NCI-H2227 treated with DMSO at 0.1 percent for 48 hours (cell line): ENCODE measurements at places on chromosomes 5 and 9.
A peak's percentile ranks its signal among the peaks of the same experiment; 100 is the strongest.

DNA sequence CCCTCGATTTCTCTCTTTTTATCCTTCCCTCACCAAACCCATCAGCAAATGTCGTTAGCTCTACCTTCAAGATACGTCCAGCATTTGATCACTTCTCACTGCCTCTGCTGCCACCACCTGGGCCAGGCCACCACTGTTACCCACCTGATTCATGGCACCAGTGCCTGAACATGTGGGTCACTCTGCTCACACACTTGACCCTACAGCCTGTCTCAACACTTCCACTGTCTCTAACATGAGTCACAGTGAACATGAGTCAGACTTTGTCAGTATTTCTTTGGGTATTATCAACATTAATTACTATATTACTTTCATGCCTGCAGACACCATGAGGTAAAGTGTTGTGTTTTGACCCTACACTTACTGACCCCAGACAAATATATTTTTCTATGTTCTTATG lies 19.6 kb downstream of the SLC24A2 start:
- no peak for DNase-seq

DNA sequence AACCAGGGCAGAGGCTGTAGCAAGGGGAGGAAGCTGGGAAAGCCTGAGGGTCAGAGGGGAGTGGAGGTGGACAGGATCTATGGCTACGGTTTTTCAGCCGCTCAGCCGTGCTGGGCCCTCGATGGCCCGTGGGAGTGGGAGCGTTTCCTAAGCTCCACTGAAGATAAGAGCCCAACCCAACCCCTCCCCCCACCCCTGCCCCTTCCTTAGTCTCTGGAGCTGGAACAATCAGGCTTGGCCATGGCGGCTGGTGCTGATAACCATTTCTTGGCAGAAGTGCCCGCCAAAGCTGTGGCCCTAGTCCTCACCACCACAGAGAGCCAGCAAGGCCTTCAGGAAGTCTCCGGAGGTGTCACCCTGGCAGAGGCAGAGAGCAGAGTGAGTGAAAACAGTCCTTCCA lies 20.3 kb upstream of the TNIP1 start:
- DNase-seq, result no peak

DNA sequence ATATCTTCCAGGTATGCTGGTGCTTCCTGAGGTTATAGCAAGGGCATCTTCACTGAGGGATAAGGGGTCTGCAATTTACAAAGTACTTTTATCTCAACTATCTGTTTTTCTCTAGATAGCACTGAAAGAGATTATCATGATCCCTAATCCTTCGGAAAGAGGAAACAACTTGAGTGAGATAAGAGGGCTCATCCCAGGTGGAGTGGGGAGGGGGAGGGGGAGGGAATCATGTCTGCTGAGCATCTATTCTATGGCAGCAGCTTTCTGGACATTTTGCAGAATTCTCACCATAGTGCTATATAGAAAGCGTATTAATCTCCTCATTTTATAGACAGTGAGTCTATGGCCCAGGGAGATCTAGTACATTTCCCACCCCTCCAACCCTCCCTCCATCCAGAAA lies 5.9 kb downstream of the TNFSF15 start:
- no peak for DNase-seq

DNA sequence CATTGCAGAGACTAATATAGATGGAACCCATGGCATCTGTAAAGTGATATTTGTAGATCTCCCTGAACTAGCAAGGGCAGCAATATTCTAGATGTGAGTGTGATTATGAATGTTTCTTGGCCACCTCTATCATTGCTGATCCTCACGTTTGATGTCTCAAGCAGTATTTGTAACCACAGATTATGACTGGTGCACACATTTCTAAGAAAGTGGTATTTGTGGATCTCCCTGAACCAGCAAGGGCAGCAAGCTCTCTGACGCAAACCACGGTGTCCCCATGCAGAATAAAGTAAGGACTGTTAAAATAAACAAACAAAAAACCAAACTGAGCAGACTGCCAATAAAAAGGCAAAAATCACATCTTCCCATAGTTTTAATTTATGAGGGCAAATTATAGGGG lies 301.3 kb downstream of the CSNK1G3 start:
- peak; percentile 40 for DNase-seq

GRCh38 chr9:34991607-34992375 lies 2.2 kb downstream of the DNAJB5 start:
- no peak for DNase-seq
